Stimulated activated naive CD4-positive, alpha-beta T cell (primary cell): ENCODE measurements at places on chromosomes 5 and 9.
A peak's percentile ranks its signal among the peaks of the same experiment; 100 is the strongest.

DNA sequence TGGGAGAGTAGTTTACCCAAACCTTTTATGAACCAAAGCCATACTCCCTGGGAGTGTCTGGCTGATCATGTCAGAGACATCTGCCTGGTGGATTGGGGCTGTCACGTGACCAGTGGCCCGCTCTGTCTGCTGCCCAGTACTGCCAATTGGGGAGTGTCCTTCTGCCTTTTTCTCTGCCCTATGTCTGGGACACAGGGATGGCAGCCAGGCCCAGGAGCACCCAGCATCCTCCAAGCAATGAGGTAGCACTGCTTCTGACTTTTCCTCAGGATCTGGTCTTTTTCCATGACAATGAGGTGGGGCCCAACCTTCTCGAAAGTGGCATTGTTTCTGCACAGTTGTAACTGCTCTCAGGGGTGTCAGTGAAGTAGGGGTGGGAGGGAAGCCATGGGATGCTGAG is 21.8 kb downstream of the DAPK1 start:
- no peak for DNase-seq

DNA sequence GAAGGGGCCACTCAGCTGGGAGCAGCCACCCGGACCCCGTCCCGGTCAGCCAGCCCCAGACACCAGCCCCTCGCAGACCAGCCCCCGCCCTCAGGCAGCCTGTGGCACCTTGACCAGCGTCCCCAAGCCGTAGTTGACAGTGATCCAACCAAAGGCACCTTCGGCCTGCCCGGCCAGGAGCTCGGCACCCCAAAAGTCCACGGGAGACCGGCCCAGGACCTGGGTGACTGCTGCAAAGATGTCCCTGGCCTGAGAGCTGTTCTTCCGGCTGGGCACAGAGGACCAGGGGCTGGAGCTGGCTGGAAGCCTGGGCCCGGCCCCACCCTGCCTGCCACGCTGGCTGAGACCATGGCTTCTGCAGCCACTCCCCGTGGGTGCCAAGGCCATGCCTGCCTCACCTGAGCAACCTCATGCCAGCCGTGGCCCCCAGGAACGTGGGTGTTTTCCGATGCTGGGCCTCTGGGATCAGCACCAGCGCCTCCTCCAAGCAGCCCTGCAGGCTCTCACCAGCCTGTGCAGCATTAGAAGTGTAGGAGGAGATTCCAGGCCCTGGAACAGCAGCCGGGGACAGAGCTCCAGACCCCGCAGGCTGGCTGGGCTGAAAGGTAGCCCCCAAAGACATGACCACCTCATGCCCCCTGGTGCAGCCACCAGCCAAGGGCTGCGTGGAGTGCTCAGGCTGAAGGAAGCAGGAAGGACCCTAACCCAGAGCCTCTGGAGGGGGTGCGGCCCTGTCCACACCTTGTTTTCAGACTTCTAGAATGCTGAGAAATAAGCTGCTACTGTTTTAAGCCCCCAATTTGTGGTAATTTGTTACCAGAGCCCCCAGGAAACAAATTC is 4.2 kb downstream of the ENTPD8 start:
- no peak for DNase-seq

GRCh38 chr5:36017622-36018021 is 26.4 kb upstream of the UGT3A1 start:
- DNase-seq, result no peak

- peak; percentile 36 for DNase-seq
These were observed 427 bp downstream of the PCYOX1L start for GRCh38 chr5:149358294-149358651.
